Smooth muscle cell of the brain vasculature (primary cell): ENCODE measurements at places on chromosomes 12 and 14.

GRCh38 chr14:37230551-37231194, 32.9 kb downstream of the MIPOL1 start:
- peak; percentile 17 for DNase-seq

- no peak for DNase-seq
These were observed 27.0 kb downstream of the LRCOL1 start for GRCh38 chr12:132583411-132583710.

- DNase-seq = peak; percentile 39
These were observed 35.7 kb upstream of the TMEM263 start for GRCh38 chr12:106919910-106920544.

GRCh38 chr14:100078216-100078803, 13.1 kb downstream of the EVL start:
- no peak for DNase-seq

DNA sequence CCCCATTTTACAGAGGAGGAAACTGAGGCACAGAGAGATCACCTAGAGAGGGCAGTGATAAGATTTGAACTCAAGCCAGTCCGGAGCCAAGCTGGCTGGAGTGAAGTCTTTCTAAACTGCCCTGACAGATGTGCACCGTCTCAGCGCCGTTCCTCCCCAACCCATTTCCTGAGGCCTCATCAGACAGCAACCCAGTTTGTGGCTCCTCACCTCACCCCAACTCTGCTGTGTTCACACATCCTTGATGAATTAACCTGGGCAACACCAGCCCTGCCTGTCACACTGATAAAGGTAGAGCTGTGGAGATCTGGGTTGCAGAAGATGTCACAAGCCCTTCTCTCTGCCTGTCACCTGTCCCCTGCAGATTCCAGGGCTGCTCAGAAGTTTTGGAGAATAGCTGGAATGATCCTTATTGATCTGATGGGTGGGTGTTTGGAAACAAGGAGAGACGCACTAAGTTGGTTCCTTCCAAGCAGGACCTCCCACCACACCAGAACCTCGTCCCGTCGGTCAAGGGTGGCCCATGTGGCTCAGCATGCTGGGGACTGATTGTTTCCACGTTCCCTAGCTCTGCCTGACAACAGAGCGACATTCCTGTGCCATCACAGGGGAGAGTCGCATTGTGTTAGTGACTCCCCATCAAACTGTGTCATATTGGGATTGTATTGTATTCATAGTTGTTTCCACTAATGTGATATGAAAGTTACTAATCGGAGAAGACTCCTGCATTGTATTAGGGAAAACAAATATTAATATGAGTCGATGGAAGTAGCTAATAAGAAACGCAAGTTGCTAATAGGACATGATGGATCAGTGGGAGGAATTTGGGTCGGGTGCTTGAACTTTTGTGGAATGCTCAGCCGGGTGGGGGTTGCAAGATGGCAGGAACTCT, 200.6 kb downstream of the PHETA1 start:
- DNase-seq = no peak

DNA sequence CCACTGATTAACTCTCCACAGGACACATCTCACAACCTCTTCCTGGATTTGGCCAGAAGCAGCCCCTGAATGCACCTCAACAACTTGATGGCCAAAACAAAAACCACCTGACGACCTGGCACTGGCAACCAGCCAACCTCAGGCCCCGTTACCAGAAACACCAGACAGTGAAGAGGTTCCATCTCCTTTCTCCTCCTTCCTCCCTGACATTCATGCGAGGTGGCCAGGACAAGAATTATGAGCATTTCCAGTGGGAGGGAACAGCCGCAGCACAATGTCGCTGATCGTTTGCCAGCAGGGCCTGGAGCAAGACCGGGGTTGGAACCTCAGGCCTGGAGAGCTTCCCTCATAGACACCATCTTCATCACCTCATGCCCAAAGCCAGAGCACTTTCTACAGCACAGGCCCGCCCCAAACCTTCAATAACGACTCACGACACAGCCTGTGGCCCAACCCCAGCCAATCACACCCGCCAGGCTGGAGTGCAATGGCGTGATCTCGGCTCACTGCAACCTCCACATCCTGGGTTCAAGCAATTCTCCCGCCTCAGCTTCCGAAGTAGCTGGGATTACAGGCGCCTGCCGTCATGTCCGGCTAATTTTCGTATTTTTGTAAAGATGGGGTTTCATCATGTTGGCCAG, 48.7 kb downstream of the CCDC88C start:
- DNase-seq = no peak

DNA sequence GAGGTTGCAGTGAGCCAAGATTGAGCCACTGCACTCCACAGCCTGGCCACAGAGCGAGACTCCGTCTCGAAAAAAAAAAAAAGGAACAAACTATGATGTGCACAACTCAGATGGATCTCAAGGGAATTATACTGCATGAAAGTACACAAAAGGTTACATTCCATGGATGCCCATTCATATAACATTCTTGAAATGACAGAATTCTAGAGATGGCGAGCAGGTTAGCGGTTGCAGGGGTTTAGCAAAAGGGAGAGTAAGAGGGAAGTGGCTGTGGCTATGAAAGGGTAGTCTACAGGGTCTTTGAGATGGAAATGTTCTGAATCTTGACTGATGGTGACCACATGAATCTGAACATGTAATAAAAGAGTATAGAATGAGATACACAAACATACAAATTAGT, 49.7 kb downstream of the CKB start:
- no peak for DNase-seq

DNA sequence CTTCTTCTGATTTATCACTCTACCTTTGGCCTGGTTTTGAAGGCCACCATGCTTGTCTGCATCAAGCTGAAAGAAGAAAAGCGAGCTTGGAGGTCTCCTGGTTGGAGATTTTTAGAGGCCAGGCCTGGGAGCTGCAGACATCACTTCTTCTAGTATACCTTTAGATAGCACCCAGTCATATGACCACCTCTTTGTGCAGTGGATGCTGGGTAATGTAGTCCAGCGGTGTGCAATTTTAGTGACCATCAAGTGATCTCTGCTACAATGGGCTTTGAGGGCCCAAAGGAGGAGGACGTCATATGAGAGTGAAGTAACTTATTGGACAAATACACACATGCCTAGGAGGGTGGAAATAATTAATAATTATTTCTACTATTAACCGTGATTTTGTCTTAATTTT, 15.2 kb upstream of the WNT5B start:
- no peak for DNase-seq

DNA sequence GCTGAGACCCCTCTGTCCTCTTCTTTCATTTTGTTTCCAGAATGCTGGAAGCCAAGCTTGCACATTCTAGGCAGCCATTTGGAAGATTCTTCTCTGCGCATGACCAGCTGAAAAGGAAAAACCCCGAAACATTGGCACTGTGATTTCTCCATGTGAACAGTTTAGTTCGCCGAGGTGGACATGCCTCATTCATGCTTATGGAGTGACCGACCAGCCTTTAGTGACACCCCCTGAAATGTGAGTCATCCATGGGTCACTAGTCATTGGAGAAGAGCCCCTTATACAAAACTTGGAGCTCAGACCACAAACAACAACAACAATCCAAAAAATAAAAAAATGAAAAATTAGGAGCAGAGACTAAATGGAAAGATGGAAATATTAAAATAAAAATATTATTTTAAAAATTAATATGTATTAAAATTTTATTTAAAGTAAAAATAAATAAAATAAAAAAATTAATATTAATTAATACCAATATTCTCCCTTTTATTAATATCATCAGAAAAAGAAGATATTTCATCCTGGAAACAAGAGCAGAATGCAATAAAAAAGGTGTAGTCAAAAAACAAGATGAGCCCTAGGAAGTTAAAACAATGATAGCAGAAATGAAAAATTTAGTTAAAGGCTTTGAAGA, 9.5 kb upstream of the KRT7 start:
- no peak for DNase-seq

DNA sequence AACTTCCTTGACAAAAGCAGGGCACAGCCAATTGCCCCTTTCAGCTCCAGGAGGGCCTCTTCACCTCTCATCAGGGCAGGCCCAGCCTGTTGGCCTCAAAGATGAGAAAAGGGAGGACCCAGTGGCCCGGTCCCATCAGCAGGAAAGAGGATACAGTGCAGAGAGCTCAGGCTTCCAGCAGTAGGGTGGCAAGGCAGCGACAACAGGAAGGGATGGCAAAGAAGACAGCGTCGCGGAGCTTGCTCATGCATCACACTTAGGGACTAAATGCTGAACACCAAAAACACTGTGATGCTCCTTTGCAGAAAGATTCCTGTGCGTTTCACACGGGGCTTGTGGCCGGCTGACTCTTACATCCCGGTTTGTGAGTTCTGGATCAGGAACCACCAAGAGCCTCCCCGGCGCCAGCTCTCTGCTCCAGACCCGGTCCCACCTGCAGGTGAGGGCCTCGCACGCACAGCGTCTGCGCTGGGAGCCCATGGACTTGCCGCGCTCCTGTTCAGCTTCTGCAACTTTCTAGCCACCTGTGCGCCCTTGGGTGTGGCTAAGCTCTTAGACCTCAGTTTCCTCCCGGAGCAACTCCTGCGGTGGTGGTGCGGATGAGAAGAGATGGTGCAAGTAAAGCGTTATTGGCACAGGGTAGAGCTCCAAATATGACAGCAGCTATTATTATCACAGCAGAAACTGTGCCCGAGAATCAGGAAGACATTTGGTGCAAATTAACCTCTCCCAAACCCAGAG, 15.3 kb upstream of the BCL7A start:
- DNase-seq = no peak

GRCh38 chr12:1878695-1879094, 39.8 kb downstream of the CACNA2D4 start:
- no peak for DNase-seq

DNA sequence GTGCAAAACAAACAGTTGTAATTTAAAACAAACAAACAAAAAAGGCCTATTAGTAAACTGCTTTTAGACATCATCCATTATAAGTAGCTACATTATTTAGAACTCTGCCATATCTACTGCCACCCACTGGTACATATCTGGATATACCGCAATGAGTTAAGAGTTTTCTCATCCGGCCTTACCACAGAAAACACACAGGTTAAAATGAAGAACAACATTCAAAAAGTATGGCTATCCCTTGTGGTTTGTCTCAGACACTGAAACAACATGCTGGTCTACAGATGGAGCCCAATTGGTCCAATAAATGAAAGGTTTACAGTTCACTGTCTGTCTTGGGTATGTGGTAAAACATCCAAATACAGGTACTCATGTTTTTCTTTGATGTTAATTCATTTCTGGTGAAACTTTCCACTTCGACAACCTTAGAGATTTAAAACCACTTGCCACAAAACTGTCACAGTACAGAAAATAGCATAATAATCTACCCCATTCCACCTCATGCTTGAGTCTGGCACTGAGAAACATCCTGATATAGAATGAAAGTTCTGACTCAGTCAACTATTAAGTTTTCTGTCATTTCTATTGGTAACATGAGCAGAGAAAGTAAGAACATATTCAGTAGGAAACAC, 354.3 kb downstream of the CEP128 start:
- peak; percentile 12 for DNase-seq

GRCh38 chr14:24100197-24100981, 6.3 kb downstream of the PCK2 start:
- no peak for DNase-seq

DNA sequence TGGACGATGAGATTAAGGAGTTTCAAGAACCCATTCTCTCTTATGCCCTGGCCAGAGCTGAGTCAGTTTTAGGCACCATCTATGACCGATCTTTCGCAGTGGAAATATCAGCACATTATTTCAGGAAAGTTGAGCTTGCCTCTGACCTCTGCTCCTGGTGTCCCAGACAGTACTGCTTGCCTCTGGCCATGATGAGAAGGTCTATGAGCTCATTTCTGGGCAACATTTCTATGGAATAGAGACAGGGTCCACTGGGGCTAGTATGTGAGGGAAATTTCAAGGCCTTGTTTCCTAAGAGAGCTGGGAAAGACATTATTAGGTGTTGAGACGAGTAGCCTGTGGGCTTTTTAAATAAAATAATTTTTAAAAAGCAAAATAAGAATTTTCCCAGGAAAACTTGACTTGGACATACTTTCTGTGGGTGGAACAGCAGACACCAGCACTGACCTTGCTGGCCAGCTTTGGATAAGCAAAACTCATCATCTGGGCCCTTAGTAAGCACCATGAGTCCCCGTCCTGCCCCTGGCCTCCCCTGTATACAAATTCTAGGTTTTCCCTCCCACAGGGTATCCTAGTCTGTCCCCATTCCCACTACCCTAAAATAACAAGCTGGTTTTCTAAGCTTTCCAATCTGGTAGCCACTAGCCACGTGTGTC, 43.4 kb downstream of the DIO2 start:
- DNase-seq = no peak

GRCh38 chr12:53735-54730, 12.5 kb upstream of the IQSEC3 start:
- no peak for DNase-seq

DNA sequence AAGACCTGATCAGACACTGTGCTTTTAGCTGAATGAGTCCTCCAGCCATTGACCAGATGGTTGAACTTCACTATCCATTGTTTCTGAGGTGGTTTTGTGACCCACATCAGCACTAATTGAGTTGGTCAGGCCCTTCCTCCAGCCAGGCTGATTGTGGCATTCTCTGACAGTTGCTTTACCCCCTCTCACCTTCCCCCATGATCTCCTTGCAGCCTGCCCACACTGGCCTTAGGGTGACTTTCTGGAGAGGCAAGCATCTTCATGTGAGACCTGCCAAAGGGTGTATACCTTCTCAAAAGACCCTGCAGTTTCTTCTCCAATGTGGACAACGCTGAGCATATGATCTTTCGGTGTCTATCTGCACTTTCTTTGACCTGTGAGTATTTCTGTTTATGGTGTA, 83.9 kb downstream of the GPATCH2L start:
- no peak for DNase-seq

GRCh38 chr14:101006008-101006407, 102.5 kb upstream of the RTL1 start:
- DNase-seq = no peak

DNA sequence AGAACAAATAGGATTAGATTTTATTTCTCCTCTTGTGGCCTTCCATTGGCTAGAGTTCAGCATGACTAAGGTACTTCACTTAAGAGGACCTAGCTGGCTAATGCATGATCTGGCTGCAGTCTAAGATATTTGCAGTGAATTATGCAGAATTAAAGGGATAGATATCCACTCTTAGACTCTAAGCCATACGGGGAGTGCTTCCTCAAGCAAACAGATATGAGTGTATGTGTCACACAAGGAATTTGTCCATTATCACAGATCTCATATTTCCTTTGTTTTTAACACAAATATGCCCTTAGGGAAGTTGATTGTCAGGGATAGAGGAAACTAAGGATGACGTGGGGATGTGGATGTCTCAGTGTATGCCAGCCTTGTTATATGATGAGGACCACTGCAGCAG, 88.1 kb upstream of the DHRS4 start:
- no peak for DNase-seq

DNA sequence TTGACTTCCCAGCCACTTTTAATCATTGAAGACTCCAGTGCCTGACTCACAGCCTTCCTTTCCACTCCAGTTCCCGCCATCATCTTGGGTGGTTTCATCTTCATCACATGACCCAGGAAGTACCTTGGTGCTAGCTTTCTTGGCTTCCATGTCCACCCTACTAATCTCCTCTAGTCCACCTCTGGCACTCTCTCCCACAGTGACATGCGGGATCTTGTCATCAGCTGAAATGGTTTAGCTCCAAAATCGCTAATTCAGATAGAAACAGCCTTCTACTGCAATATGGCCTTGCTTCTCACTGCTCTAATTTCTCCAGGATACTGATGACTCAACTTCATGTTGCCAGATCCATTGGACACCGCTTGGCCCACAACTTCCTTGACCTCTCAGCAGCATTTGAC, 24.5 kb downstream of the WDR20 start:
- DNase-seq = no peak
